ENCODE measurements at places on chromosomes 13 and 19. TPM values are rescaled to one million over a fixed set of nuclear protein-coding genes. Genes with fewer than 3 reads are reported as not detected.

GRCh38 chr19:29927944-29928625 lies 14.0 kb upstream of the URI1 start:
- no peak for DNase-seq

DNA sequence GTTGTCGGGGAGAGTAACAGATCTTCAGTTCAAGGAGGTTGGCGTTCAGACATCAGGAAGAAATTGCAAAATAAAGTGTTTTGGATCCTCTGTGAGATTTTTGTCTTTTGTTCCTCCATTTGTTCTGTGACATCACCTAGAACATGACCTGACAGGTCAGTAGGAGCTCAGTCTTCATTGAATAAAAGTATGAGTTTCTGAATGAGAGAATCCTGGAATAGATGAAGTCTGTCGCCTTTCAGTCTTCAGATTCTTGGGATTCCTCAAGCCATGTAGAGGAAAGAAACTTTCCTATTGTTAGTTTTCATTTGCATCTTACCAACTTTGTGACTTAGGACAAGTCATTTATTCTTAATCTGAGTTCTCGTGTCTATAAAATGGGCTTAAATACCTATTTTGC lies 14.4 kb downstream of the ARHGAP35 start:
- DNase-seq = no peak

DNA sequence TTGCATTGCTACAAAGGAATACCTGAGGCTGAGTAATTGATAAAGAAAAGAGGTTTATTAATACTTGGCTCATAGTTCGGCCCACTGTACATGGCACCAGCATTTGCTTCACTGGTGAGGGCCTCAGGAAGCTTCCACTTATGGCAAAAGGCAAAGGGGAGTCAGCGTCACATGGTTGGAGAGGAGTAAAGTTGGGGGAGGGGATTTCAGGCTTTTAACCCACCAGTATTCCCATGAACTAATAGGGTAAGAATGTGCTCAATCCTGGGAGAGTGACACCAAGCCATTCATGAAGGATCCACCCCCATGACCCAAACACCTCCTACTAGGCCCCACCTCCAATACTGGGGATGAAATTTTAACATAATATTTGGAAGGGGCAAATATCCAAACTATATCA lies 82.5 kb upstream of the MYCBP2 start:
- no peak for DNase-seq

DNA sequence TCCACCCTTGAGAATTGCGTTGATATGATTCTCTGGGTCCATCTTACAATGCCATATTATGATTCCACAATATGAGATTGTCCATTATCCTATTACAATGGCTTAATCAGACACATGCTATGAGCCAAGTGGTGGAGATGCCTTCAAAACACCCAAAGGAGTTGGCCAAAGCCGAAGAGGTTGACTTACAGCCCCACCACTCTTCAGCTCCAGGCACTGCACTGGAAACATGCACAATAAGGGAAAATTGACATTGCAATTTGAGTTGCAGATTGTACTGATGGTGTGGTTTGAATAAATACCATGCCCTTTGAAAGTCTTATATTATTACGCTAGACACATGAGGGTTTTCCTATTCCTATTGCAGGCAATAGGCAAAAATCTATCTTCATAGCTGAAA lies 75.4 kb upstream of the TNFSF11 start:
- no peak for DNase-seq

DNA sequence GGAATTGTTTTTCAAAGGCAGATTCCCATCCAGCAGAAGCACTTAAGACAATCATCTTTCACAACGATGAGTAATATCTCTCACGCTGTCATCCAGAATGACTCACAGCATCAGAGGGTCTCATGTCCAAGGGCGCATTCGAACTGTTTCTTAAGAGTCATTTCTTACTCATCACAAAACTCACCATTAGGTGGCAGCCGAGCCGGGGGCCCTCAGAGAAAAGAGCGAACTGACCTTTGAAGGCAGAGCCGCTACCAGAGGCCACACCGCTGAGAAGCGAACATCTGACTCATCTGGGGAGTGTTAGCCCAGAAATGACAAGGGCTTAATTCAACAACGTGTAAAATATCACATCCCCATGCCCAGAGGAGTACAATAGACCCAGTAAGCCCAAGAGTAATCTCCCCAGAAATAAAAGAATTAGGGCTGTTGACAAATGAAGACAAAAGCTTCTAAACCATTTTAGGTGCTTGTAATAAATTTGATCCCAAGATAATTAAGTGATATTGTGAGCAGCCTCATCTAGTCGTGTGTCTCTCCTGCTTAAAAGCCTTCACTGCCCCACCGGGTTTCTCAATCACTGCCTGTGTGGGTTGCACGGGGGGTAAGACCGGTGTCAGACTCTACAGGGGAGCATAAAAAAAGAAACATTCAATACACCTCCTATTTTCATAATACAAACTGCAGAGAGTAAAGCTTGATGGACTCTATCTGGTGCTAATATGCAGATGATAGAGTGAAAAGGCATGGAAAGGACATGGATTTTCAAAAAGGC lies 96.2 kb downstream of the CYSLTR2 start:
- DNase-seq = peak; percentile 71

GRCh38 chr13:40371531-40372125 lies 294.8 kb downstream of the FOXO1 start:
- no peak for DNase-seq

Gene SERTAD3
- total RNA-seq = 36.0 TPM

DNA sequence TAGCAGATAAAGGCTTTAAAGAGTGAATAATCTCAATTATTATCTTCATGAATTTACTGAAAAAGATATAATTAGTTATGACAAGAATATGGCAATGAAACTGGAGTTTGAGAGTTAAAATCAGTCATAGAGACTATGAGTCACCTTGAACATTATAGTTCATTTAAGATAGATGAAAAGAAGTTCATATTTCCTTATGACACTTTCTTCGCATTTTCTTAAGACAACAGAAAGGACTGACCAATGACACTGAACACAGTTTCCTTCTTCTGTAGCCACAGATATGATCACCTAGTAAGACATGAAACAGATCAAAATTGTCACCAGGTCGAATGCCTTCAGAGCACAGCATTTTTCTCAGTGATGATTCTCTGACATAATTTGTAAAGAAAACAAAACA lies 202.1 kb downstream of the KLF12 start:
- DNase-seq = no peak

- no peak for DNase-seq
Observed at GRCh38 chr13:93169980-93170379, 56.6 kb upstream of the GPC6 start.

GRCh38 chr13:25683056-25683455 lies 311.3 kb downstream of the ATP8A2 start:
- no peak for DNase-seq

Gene KL
- 0.57 TPM for total RNA-seq

Gene BEST2
- 22.6 TPM for total RNA-seq

- DNase-seq = no peak
Observed at GRCh38 chr13:48222358-48223301, 10.4 kb upstream of the ITM2B start.

DNA sequence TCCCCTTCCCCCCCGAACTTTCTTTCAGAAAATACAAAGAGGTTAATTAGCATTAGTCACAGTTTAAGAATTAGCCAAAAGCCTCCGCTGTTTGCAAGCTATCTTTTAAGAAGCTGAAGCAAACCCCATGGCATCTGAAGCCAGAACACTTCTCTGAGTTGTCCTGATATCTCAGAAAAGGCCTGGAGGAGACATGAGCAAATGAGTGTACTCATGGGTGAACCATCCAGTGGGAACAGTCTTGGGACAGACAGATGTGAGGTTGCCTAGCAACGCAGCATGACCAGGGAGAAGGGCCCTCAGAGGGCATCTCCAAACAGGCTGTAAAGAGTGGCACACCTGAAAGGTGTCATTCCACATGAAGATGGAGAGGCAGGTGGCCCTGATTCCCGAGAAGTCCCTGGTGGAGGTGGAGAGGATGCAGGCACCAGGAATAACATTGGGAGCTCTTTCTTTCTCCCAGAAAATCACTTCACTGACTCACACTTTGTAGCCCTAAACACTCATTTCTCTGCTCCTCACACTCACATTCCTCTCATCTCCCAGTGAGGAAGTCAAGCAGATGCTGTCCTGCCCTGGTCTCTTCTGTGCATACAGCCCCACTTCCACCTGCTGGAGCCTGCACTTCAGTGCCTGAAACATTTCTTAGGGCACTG lies 87.0 kb upstream of the TSHZ3 start:
- DNase-seq = no peak

DNA sequence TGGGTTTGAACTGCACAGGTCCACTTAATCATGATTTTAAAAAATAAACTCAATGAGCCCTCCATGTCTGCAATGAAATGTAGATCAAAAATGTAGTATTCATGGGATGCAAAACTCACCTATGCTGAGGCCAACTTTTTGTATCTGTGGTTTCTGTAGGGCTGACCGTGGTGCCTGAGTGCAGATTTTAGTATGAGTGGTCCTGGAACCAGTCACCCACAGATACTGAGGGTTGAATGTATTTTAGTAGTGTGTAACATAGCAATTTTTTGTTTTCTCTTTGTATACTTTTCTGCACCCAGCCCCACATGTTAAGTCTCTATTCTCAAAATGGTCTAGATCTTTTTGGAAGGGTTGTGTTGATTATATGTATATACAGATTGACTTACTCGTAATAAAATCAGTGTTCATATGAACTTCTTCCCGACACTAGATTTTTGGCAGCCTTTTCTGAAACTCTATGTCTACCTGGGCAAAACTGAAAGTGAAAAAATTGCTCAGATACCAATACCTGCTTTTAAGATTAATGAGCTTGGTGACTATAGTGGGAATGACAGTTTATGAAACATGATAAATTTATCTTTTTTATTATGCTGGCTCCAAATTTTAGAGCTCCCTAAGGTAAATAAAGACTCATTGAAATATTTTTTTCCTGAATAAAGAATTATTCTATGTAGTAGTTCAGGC lies 51.6 kb downstream of the DNAJC15 start:
- no peak for DNase-seq

Gene DYRK1B
- total RNA-seq = 12.7 TPM

Gene KIR3DL2
- not detected for total RNA-seq

Gene CERS1
- total RNA-seq = 0.58 TPM

Gene MISP3
- 50.0 TPM for total RNA-seq

DNA sequence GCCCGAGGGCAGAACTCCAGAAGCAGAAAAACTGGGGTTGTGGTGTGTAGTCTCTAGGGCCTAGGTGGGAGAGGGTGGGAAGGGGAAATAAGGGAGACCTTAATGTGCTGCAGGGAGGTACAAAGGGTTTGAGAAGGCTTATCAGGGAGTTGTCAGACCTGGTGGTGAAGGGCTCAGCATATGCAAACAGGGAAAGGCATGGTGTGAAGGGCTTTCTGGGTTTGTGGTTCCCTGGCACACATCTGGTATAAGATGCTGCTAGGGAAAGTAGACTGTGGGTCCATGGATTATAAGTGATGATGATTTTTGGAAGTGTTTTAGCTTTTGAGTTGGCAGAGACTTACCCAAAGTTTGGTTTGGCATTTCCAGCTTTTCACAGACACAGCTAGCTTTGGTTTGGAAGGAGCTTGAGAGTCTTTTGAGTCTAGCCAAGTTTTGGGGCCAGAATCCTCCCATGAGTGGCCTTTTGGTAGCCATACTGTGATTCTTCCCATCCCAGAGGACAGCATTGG lies 2.2 kb downstream of the TRIM28 start:
- no peak for DNase-seq

GRCh38 chr19:56507446-56508289 lies at the start of gene ZNF471:
Gene ZNF471 (plus strand): TSS chr19:56507855. CDS start chr19:56511572, 3,717 bp downstream.
- peak; percentile 97 for DNase-seq

Gene ZNF844
- total RNA-seq = 12.4 TPM

DNA sequence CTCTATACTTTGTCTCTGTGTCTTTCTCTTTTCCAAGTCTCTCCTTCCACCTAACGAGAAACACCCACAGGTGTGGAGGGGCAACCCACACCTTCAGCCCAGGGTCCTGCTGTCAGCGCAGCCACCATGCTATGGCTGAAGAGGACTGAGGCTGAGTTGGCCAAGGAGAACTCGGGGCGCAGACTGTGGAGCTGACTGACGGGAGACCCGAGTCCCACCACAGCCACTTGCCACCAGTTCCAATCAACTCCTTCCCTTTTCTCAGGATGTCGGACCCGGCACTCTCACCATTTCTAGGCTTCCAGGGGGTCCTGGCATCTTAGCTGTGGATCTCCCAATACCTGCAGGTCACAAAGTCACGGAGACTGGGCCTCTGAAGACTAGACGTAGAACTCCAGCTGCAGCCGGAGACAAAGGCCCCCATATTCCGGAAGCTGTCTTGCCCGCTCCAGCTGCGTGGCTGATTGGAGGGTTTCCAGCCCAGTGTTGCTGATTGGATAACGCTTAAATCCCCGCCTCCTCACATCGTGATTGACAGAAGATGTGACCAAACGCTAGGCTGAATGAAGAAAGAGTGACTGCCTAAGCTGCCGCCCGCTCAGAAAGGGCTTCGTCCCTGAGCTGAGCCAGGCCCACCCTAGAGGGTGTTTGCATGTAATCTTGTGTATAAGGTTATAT lies 63.6 kb downstream of the ZNF429 start:
- peak; percentile 93 for DNase-seq

- no peak for DNase-seq
Observed at GRCh38 chr13:43908156-43909126, 28.7 kb downstream of the LACC1 start.

- DNase-seq = peak; percentile 30
Observed at GRCh38 chr13:72255908-72256307, 388.9 kb upstream of the DACH1 start.

DNA sequence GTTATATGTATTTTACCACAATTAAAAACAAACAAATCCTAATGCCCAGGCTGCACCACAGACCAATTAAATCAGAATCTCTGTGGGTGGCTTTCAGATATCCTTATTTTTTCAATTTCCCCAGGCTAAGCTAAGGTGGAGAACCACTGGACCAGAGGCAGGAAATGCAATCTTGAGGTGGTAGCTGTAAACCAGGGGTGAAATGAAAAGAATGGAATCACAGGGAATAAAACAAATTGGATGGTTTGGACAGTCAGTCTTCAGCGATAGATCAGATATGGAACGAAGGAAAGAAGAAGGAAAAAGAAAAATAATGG lies 215.4 kb downstream of the KCNRG start:
- DNase-seq = no peak

- no peak for DNase-seq
Observed at GRCh38 chr13:101017123-101017872, 342.7 kb upstream of the TMTC4 start.

GRCh38 chr19:3712663-3713611 lies 4.8 kb downstream of the TJP3 start:
- peak; percentile 83 for DNase-seq
